ENCODE measurements at places on chromosomes 6 and 20.
A peak's percentile ranks its signal among the peaks of the same experiment; 100 is the strongest.

DNA sequence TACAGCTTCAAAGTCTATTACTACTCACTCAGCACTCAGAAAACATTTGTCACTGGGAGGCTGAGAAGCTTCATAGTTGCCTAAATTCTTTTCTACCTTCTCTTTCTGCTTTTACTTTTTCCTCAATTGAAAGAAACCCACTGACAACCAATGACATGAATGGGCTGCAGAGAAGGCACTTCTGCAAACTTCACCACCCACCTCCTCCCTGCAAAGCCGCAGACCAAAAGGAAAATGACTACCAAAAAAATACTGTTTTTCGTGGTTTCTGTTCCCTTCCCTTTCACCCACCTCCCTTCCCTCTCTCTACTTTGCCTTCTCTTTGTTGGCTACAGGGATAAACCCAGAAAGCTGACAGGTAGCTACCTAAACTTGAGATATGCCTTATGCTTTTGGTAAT lies 3.2 kb downstream of the GNAS-AS1 start:
- DNase-seq, result no peak

DNA sequence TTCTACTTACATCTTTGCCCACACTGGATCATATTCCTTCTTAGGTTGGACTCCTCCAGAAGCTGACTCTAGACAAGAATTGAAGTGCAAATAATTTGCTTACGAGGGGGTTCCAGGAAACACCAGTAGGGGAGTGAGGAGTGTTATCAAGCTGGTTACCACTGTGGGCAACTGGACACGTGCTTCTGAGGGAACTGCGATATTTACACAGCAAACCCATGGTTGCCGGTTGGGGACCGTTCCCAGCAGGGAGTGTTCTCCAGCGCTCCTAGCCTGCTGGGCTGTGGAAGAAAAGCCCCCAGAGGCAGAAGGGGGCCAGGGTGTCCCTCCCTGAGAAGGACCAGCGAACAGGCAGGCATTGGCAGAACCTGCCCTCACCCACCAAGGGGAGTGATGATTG lies 21.7 kb downstream of the MDFI start:
- DNase-seq, result no peak

DNA sequence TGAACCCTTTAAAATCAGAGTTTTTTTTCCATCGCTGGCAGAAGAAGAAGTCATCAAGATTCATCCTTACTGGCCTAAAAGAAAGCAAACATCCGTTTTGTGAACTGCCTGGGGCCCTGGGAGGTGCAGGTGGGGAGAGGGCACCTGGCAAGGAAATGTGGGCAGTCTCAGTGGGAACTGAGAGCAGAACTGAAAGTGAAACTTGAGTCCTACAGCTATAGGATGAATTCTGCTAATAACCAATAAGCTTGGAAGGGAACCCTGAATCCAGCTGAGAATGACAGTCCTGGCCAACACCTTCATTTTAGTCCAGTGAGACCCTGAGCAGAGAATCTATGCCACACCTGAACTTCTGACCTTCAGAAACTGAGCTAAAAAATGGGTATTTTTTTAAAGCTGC lies 130.1 kb upstream of the ASCC3 start:
- DNase-seq, result no peak

DNA sequence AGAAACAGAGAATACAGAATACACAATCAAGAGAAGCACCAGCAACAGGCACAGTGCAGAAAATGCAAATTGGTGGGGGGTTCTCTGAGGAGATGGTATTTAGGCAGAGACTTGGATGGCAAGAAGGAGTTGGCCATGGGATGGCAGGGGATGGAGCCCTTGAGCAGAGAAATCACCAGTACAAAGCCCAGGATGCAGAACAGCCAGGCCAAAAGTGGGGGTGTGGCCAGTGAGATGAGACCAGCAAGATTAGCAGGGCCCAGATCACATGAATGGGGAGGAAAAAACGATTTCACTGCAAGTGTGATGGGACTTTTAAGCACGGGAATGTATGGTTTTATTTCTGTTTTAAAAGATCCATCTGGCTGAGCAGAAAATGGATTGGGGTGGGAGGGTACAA lies 63.4 kb downstream of the TRAM2 start:
- DNase-seq, result peak; percentile 54

DNA sequence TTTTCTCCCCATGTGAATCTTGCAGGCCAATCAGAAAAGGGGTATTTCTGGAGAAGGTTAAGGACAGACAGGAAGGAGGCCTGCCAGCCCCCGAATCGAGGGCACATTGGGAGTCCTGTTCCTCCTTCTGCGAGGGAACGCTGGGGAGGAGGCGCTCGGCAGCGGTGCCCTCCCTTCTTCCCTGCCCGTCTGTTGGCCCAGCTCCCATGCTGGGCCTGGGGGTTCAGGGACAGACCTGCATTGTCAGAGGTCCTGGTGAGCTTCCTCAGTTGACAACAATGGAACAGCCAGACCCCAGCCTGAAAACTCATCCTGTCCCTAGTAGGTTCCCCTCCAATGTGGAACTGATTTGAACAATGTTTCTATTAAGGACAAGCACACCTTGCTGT lies 15.1 kb upstream of the SYNJ2 start:
- DNase-seq, result no peak

DNA sequence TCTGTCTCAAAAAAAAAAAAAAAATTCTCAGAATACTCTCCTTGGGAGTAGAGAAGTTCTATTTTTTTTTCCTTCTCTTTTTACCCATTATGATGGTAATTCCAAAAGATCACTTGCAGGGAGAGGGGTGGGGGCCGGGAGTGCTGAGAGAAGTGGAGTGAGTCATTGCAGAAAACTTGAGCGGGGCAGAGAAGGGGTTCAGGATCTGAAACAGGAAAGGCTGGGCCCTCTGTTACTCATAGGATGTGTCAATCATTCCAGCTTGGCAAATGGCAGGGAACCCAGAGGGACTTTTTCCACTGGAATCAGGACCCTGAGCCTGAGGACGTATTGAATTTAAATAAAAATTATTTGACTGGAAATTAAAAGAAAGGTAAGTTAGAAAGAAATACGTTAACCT lies 111.4 kb upstream of the ARMC2 start:
- peak; percentile 90 for DNase-seq

- no peak for DNase-seq
Observed at GRCh38 chr6:45737331-45738056, 278.2 kb downstream of the CLIC5 start.

DNA sequence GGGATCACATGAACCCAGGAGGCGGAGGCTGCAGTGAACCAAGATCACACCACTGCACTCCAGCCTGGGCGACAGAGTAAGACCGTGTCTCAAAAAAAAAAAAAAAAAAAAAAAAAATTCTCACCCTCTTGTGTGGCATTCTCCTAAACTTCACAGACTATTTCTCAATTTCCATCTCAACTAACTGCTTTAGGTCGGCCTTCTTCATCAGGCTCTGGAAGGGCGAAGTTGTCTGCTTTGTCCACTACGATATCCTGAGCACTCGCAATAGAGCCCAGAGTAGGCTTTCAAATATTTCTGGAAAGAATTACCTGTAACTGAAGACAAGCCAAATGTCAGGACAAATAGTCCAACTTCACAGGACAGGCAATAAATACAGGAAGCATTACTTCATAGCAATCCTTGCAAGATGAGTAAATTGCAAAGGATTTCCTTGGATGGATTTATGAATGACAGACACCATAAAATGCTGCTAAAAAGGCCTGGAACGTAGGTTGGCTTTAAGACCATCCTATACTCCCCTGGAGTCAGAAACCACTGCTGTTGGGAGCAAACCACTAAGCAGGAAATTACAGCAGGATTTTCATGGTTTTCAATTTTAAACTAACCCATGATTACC lies 116.3 kb upstream of the SLC2A12 start:
- DNase-seq, result peak; percentile 63

GRCh38 chr6:125296471-125296870 lies 5.3 kb downstream of the HDDC2 start:
- no peak for DNase-seq

DNA sequence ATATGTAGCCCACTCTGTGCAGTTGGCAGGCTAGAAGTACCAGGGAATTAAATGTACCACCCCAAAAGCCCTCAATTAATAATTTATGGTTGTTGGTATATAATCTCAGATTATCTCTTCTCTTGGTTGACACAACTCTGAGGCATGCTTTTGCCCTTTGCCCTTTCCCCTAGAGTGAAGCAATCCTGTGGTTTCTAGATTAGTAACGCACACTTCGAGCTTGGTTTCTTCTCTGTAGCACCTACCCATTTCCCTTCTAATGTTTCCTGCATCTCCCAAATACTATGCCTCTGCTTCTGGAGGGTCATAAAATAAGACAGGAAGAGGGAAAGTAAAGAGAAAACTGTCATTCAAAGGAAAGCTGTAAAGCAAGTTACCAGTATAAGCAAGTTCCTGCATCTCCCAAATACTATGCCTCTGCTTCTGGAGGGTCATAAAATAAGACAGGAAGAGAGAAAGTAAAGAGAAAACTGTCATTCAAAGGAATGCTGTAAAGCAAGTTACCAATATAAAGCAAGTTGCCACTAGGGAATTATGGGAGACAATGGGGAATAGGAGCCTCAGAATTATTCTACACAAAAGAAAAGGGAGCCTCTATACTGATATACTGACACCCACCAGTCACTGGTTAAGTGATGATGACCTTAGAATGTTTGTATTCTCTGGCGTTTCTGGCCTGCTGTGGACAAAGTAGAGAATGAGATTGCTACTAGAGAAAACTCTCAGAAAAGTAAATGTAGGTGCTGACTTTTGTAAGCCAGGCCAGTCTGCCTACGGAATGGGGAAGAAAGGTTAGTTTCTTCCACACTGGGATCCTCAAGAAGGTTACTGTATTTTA lies 862.6 kb upstream of the MAN1A1 start:
- peak; percentile 8 for DNase-seq

GRCh38 chr6:105608711-105609374 lies 206.0 kb upstream of the PREP start:
- DNase-seq, result peak; percentile 64

- no peak for DNase-seq
Observed at GRCh38 chr6:20223141-20223540, 10.9 kb upstream of the MBOAT1 start.

- no peak for DNase-seq
Observed at GRCh38 chr6:21603082-21603952, 9.8 kb downstream of the SOX4 start.

DNA sequence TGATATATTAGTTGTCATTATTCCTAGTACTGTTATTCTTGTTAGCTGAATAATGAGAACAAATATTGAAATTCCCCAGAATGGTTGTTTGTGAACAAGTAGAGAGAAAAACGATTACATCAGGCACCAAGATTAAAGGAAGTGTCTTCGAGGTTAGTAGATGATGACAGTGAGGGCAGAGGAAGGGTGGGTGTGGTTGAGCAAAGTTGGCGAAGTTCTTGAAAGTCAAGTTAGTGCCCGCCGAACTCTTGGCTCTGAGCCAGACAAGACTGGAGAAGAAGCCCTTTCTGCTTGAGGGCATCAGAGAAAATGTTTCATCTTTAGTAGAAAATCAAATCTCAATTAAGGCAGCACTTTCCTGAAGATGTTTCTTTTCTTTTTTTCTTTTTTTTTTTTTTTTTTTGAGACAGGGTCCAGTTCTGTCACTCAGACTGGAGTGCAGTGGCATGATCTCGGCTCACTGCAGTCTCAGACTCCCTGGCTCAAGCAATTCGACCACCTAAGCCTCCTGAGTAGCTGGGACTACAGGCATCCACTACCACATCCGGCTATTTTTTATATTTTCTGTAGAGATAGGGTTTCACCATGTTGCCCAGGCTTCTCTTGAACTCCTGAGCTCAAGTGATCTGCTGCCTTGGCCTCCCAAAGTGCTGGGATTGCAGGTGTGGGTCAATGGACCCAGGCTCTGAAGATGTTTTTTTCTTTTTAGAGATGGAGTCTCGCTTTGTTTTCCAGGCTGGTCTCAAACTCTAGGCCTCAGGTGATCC lies 77.1 kb downstream of the SGK1 start:
- no peak for DNase-seq

DNA sequence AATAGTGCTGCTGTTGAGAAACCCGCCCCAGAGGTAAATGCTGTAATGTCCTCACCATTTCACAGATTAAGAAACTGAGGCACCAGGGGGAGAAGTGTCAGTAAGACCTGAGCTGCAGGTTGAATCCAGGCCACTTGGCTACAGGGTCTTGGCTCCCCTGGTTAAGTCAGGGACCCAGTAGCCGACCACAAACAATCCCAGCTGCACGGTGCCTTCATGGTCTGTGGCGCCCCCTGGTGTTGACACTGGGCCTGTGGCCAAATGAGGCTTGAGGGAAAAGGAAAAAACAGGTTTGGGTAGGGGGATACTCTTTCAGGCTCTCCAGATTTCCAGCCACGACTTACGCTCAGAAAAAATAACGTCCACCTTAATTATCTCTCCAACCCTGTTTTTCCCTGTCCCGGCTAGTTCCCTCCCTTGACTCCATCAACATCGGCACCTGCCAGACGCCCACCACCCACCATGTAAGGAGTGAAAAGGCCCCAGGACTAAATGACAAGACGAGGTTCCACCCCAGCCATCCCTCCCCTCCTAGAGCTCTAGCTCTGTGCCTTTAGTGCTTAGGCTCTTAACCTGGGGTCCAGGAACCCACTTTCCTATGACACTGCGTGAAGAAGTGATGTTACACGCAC lies 47.7 kb upstream of the POLR1H start:
- peak; percentile 7 for DNase-seq

- no peak for DNase-seq
Observed at GRCh38 chr20:53839423-53840176, 230.8 kb downstream of the BCAS1 start.

DNA sequence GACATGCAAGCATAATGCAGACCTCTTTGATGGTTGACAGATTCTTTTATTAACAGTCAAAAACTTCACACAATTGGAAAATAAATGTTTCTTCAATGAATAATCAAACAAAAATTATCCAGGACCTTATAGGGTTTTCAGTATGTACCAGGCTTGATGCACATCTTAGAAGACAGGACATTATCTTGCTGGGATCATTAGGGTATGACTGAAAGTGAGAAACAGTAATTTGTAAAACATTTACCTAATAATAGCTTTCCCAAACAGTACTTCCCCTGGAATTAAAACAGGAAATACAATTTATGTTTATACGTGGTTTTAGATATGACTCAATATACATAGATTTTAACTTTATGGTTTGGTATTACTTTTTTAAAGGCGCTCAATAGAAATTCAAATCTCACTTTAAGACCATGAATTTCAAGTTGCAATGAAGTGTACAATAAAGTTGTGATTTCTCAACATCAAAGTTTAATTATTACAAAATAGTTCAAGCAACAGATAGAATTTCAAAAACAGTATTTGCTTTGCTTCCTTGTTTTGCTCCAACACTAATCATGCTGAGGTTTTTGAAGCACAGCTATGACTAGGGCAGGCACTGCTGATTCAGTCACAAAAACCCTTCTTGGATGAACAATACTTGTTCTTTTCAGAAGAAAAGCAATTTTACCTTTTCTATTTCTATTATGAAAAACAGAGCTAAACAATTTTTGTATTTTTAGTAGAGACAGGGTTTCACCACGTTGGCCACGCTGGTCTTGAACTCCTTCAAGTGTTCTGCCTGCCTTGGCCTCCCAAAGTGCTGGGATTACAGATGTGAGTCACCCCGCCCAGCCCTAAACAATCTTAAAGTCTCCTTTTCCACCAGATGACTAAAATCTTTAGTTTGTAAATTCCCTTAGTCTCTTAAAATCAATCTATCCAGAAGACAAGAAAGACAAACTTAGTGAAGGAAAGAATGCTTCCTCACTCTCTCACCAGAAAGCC lies 13.7 kb downstream of the SOD2 start:
- peak; percentile 41 for DNase-seq
